ENCODE measurements at places on chromosomes 2 and 18. TPM values are rescaled to one million over a fixed set of nuclear protein-coding genes. Genes with fewer than 3 reads are reported as not detected.

PRSS56 gene
- not detected for polyA plus RNA-seq

CCL20 gene
- polyA plus RNA-seq = 0.50 TPM

EFR3B gene
- polyA plus RNA-seq = 0.02 TPM

AQP4 gene
- not detected for polyA plus RNA-seq

DOCK10 gene
- 5.1 TPM for polyA plus RNA-seq

ASB18 gene
- polyA plus RNA-seq = not detected

RAB10 gene
- polyA plus RNA-seq = 94.8 TPM

DOK1 gene
- polyA plus RNA-seq = 4.9 TPM

All from mammary epithelial cell (primary cell).